ENCODE measurements at places on chromosomes 5 and 9.

- peak; percentile 56 for DNase-seq
Observed at GRCh38 chr9:115008536-115009270, 78.3 kb upstream of the TNFSF8 start.

DNA sequence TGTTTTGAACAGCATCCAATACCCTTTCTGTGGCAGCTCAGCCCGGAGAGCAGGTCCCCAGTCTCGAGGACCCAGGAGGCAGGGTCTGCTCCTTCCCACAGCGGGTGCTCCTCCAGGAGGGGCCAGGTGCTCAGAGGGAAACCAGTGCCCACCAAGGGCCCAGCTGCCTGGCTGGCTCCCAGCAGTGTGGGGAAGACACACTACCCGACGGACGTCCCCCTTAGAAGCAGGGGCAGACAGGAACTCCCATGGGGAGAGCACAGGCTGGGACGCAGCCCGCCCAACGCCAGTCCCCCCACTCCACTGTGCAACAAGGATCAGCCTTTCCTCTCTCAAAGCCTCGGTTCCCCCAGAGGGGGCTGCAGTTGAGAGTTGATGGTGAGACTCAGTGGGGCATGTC, 57.6 kb downstream of the ADAMTS2 start:
- DNase-seq = no peak

- peak; percentile 54 for DNase-seq
Observed at GRCh38 chr5:170297589-170298462, at the start of gene LCP2. TSS of gene LCP2 (minus strand) at chr5:170297777. CDS start at chr5:170297611, 166 bp downstream.

GRCh38 chr5:58933891-58934628, 351.2 kb downstream of the RAB3C start:
- DNase-seq = peak; percentile 36

- DNase-seq = no peak
Observed at GRCh38 chr5:68379275-68380036, 163.9 kb downstream of the PIK3R1 start.

DNA sequence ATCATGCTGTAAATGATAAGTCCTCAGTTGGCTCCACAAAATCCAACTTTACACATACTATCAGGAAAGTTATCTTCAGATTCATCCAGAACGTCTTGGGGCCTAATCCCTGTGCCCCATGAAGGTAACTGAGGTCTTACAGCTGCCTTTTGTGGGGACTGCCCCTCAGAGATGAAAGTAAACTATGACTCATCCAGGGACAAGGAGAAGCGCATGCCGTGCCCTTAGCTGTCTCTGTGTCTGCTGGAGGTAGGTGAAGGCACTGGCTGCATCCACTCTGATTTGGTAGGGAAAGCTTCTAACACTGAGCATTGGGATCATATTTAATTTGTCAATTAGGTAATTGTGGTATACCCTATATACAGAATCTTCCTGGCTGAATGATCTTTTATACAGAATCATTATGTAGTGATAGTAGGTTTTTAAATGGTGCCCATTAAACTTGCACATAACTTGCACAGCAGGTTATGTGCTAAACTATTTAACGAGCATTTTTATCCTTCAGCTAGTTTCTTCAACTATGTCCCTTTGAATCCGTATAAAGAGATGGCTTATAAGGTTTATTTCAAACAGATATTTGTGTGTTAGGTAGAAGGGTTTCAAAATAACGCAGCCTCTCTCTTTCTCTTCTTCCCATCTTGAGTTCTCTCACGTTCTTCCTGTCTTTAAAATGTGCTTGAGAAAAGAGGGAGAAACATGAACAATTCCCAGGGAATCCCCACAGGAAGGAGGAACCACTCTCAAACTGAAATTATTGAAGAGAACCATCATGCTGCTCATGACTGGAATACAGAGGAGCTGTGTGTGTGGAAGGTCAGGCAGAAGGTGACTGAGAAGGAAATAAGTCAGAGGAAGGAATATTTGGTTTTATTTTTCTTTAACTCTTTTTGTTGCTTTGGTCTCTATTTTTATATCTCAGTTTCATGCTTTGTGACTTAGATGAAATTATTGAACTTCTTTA, 250.9 kb downstream of the CD180 start:
- peak; percentile 38 for DNase-seq

DNA sequence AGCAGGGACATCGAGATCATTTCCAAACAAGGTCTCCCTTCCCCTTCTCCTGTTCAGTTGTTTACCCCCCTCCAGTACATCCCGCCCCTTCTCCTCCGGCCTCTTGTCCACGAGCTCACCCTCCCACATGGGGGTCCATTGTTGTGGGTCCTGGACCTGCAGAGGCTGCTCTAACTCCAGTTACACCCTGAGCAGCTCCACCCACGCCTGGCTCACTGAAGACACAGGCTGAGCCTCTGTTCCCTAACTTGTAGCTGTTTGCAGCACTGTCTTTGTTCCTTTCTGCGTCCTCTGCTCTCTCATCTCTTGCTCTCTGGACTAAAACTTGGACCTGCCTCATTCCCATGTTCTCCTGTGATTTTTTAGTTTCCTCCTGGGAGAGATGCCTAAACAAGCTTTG, 377.5 kb downstream of the MED10 start:
- DNase-seq = no peak

- no peak for DNase-seq
Observed at GRCh38 chr9:37174247-37174646, 53.9 kb downstream of the ZCCHC7 start.

DNA sequence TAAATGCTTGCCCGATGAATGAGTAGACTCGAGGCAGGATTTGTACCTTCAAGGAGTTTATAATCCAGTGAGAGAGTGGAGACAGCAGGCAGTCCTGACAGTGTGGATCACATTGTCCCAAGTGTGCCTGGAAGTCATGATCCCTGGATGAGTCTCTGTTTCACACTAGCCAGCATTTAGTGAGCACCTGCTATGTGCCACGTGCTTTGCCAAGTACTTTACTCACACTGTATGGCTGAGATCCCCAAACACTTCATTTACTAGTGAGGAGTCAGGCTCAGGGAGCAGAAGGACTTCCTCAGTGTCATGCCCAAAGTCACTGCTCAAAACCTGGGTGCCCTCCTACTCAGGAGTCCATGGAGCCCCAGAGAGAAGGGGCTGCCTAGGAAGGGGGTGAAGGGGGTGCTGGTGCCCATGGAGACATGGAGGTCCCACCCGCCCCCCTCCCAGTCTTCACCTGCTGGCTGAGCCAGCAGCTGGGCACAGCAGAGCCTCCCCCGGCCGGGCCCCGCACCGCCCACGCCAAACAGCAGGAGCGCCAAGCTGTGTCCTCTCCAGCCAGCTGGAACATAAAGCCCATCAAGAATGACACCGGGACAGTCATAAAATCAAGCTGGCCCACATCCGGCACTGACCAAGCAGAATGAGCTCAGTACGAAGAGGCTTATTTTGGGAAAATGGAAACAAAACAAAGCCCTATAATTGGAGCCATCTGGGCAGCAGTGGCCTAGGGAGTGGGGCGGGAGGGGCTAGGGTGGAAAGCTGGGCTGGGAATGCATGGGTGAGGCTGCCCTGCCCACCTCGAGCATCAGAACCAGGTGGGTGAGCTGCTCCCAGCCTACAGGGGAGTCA, 10.6 kb downstream of the LAMC3 start:
- no peak for DNase-seq

GRCh38 chr9:114947058-114947457, 16.7 kb upstream of the TNFSF8 start:
- no peak for DNase-seq

DNA sequence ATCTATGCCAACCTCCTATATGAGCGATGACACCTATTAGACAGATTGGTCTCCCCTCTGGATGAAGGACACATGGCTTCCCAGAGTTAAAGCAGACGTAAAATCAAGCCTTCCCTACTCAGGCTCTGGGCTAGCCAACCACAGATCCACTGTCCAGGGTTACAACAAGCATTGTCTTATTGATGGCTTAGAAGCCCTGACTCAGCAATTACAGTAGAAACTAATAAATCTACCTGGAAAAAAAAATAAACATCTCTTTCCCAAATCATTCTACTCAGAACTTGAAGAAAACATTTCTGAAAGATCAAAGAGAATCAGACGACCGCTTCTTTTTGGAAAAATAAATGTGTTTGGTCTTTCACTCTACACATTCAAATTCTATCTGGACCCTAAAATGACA, 189.3 kb downstream of the GLIS3 start:
- no peak for DNase-seq
